Activated T-helper 1 cell treated with anti-CD3 and anti-CD28 coated beads, Interleukin-12 subunit alpha, Interleukin-12 subunit beta, Interleukin-2, Interleukin-4 antibody, amounts not matched to agents 30 ng/mL and 10 ng/mL and 1 ng/mL, durations not matched to agents 14 hours and 24 hours and 36 hours (primary cell): ENCODE measurements at places on chromosomes 5 and 9. TPM values are rescaled to one million over a fixed set of nuclear protein-coding genes. Genes with fewer than 3 reads are reported as not detected.

Gene FOXI1
- total RNA-seq, result not detected in 2 replicates

Gene NFIB
- total RNA-seq, result not detected in 2 replicates

- no peak for DNase-seq
- no peaks in the 10 kb centered on the region for H3K4me1 ChIP-seq
- no peaks in the 10 kb centered on the region for H3K27me3 ChIP-seq
- no peaks in the 10 kb centered on the region for H3K36me3 ChIP-seq
- H3K27ac ChIP-seq, result no peak overlapping the region
- no peak overlapping the region for H3K4me3 ChIP-seq
These were observed 417.1 kb downstream of the HCN1 start for GRCh38 chr5:45279109-45279508.

- no peak overlapping the region for H3K4me3 ChIP-seq
- H3K4me1 ChIP-seq, result peaks cover 85% of the 10 kb centered on the region
- H3K27ac ChIP-seq, result peak overlapping the region; percentile 99
- no peaks in the 10 kb centered on the region for H3K27me3 ChIP-seq
- H3K36me3 ChIP-seq, result peaks cover 54% of the 10 kb centered on the region
These were observed 50.2 kb downstream of the TIMD4 start for GRCh38 chr5:156912869-156913268.

GRCh38 chr9:132753593-132753880 lies 83.3 kb downstream of the GTF3C4 start:
- no peaks in the 10 kb centered on the region for H3K36me3 ChIP-seq
- no peak for DNase-seq
- H3K27me3 ChIP-seq, result peaks cover 4% of the 10 kb centered on the region

GRCh38 chr5:13350767-13351166 lies 593.7 kb downstream of the DNAH5 start:
- H3K4me3 ChIP-seq, result no peak overlapping the region
- no peak for DNase-seq
- no peaks in the 10 kb centered on the region for H3K36me3 ChIP-seq
- H3K27me3 ChIP-seq, result no peaks in the 10 kb centered on the region

DNA sequence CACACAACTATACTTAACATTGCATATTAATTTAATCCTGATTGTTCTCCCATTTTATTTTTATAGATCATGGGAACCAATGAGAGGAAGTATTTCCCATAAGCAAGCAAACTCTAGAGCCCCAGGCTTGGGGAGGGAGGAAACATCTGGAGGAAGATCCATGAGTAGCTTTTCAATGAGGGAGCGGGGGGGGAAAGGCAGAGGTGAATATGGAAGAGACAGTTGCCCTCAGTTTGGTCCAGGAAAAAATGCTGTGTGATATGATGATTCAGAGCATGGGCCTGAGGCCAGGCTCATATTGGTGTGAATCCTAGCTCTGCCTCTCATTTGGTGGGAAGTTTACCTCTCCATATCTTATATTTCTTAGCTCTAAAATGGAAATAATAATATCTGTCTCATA lies 42.2 kb upstream of the ALDOB start:
- DNase-seq, result no peak
- H3K4me3 ChIP-seq, result no peak overlapping the region
- H3K4me1 ChIP-seq, result no peaks in the 10 kb centered on the region
- H3K36me3 ChIP-seq, result no peaks in the 10 kb centered on the region
- no peak overlapping the region for H3K27ac ChIP-seq
- peaks cover 8% of the 10 kb centered on the region for H3K27me3 ChIP-seq
